Esophagus mucosa (tissue), 1 donor: ENCODE measurements at places on chromosomes 12 and 14. TPM values are rescaled to one million over a fixed set of nuclear protein-coding genes. Genes with fewer than 3 reads are reported as not detected.

DNA sequence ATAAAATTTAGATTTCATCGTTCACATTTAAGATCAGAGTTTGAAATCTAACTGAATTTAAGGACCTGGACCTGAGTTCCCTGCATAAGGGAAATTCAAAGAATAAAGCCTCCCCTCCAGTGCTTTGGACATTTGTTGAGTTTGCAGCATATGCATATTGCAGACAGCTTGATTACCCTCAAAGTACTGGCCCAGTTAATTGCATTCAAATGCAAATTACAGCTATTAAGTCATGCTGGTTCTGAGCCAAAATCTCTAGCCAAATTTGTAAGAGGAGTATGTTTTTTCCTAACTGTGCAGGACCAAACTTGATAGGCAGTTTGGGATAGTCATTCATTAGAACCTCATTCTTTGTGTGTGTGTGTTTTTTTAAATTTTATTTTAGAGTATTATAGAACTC is 9.1 kb upstream of the KIF21A start:
- no peak for ATAC-seq

- ATAC-seq, result no peak
These were observed 1233.3 kb upstream of the SEL1L start for GRCh38 chr14:82766996-82767395.

- ATAC-seq, result no peak
These were observed 185.8 kb downstream of the ADGRD1 start for GRCh38 chr12:131139363-131140068.

CIDEB gene
- 27.4 TPM for total RNA-seq

DNA sequence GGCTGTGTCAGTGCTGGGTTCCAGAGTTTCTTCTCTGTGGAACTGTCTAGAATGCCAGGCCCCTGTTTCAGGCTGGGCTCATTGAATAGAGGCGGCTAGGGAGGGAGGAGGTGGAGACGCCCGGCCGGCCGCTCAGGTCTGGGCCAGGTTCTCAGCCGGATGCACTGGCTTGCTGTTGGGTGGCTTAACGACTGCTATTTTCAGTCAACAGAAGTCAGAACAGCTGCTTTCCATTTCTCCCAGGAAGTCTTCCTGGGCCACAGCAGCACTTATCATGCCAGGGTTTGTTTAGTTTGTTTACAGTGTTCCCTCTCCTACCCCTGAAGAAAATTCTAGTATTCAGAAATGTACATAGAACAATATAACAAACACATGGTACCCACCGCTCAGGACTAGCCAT is 26.0 kb upstream of the VPS37B start:
- ATAC-seq, result no peak

- ATAC-seq, result peak; percentile 35
These were observed 107.1 kb upstream of the BCAT1 start for GRCh38 chr12:25056011-25056410.
